ENCODE measurements at places on chromosomes 2 and 18.

GRCh38 chr2:225668606-225669266 is 269.2 kb downstream of the NYAP2 start:
- no peak for DNase-seq

DNA sequence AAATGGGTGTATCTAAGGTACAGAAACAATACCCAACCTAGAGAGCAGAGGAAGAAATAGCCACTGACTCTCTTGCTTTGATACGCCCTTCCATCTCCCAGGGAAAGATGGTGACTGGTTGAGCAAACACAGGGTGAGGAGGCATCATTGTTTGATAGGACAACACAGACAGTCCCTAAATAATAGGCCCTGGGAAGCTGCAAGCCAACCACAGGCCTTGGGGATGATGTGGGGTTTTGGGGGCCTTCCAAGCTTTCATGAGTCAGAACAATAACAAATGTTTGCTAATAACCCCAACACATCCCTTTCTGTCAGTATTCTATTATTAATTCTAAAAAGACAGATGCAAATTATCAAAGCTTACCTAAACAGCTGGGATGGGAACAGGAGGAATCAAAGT is 9.8 kb downstream of the LGALSL start:
- no peak for DNase-seq

GRCh38 chr18:49300538-49300937 is 159.9 kb downstream of the DYM start:
- no peak for DNase-seq

GRCh38 chr2:238061315-238062202 is 758 bp downstream of the SCLY start:
- no peak for DNase-seq

- DNase-seq, result no peak
These were observed 230.6 kb upstream of the ID2 start for GRCh38 chr2:8451273-8451672.

- DNase-seq, result no peak
These were observed 297.4 kb upstream of the GCFC2 start for GRCh38 chr2:76008001-76008702.

DNA sequence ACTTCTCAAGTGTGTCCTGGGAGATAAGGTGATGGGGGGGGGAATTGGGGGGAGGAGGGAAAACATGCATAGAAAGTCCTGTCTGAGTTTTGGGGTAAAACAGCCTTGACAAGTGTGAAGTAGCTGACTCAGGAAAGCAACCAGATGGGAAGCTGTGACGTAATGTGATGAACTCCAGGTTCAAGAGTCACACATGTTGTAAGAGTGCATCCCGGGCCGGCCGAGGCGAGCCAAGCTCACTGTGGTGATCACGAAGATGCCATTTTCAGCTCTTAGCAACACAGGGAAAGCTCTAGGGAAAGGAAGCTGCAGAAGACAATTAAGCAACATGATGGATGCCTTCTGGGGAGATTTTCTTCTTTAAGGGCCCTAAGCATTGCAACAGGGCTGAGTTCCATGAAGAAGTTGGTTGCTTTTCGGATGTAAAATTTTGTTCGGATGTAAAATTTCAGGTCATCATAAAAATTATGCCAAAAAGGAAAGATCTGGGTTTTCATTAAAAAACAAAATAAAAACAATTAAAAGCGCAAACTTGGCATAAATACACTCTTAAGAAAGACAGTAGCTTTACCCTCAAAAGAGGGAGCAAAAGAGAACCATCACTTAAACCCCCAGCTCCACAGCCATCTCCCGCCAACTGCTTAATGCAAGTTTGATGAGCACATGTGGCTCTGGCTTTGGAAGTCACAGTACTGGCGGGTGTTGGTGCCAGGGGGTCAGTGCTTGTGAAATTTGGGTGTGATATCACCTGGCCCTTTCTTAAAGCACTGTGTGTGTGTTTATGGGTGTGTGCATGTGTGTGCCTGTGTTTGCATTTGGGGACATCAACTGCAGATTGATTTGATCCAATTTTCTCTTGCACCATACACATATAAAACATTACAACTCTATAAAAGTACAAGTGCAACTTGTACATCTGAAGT is 19.1 kb downstream of the SERTAD2 start:
- DNase-seq, result no peak

- no peak for DNase-seq
These were observed 200.9 kb downstream of the NYAP2 start for GRCh38 chr2:225600444-225600843.

DNA sequence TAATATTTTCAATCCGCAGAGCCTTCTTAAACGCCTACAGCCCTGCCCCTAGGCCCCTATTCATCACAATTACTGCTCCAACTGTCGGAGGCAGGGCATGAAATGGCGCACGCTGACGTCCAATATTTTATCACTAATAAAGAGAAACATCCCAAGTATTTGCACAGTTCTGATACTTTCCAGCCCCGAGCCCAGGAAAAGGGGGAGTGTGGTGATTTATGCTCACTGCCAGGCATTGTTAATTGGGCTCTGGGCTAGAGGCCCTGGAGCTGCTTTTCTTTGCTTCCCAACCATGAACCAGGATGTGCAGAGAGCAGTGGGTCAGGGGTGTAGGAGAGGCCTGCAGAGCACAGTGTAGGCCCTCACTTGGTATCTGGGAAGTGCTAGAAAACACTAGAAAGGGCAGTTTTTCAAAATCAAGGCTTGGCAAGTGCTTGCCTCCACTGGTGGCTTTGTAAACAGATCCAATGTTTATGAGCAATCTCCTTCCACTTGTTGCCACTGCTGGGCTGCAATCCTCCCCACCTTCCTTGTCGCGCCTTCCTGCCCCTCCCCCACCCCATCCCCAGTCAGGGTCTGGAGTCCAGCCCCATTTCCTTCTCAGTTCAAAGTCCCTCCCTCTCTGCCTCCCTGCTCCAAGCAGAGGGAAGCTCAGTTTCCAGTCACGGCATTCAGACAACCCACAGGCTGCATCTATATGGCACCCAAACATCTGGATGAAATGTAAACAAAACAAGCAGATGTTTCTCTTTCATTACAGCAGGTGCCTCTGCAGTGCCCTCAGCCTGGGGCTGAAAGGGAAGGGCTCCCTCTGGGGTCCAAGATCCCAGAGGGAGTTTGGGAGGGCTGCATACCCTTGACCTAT is 83.9 kb upstream of the PKDCC start:
- DNase-seq, result peak; percentile 63

GRCh38 chr2:149315461-149315860 is 14.9 kb upstream of the LYPD6 start:
- DNase-seq, result no peak

DNA sequence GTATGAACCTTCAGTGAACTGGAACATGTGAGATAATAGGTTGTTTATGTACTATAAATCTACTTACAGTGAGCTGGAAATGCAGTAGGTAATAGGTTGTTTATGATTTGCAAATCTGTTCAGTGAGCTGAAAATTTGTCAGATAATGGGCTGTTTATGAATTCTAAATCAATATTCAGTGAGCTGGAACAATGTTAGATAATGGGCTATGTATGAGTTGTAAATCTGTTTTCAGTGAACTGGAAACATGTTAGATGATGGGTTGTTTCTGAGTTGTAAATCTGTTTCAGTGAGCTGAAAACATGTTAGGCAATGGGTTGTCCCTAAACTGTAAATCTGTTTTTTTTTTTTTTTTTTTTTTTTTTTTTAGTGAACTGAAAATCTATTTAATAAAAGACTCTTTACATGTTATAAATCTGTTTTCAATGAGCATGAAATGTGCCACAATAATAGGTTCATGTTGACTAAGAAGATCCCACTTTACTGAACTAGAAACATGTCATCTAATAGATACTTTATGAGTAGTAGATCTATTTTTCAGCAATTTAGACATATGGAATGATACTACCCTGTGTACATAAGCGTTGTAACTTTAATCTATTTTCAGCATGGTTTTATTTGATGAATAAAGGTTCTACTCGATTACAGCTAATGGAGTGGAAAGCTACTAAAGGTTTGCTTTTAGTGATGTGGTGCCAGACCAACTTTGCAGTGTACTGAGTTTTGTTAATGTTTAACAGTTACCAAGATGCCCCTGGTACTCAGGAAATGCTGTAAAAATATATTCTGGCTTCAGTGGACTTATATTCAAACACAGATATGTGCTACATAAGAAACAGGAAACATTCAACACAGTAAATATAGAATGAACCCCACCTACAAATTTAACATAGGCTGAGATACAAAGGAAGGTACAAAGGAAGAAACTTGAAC is 1471.8 kb downstream of the LRP1B start:
- no peak for DNase-seq

GRCh38 chr2:97996679-97997078 is 931 bp upstream of the TMEM131 start:
- DNase-seq, result no peak

- no peak for DNase-seq
These were observed 1.0 kb upstream of the B4GALT6 start for GRCh38 chr18:31685097-31686082.

All from NCI-H187 treated with DMSO at 0.1 percent for 48 hours (cell line).